ENCODE measurements at places on chromosomes 2 and 18. TPM values are rescaled to one million over a fixed set of nuclear protein-coding genes. Genes with fewer than 3 reads are reported as not detected.
A peak's percentile ranks its signal among the peaks of the same experiment; 100 is the strongest.

GRCh38 chr18:9673296-9674251 lies 34.5 kb upstream of the RAB31 start:
- no peak overlapping the region for H3K27ac ChIP-seq
- no peaks in the 10 kb centered on the region for H3K36me3 ChIP-seq
- peak; percentile 76 for DNase-seq
- H3K4me3 ChIP-seq = no peak overlapping the region

CD8B gene
- total RNA-seq = not detected

GRCh38 chr2:169542433-169542832 lies 31.2 kb downstream of the FASTKD1 start:
- no peaks in the 10 kb centered on the region for H3K4me1 ChIP-seq
- H3K36me3 ChIP-seq = peaks cover 4% of the 10 kb centered on the region
- H3K4me3 ChIP-seq = no peak overlapping the region
- DNase-seq = no peak
- H3K27me3 ChIP-seq = no peaks in the 10 kb centered on the region
- H3K27ac ChIP-seq = no peak overlapping the region

- no peaks in the 10 kb centered on the region for H3K27me3 ChIP-seq
- H3K4me3 ChIP-seq = no peak overlapping the region
- DNase-seq = peak; percentile 83
- H3K4me1 ChIP-seq = peaks cover 79% of the 10 kb centered on the region
Observed at GRCh38 chr2:68423966-68424650, 43.0 kb downstream of the FBXO48 start.

- no peak overlapping the region for H3K27ac ChIP-seq
- DNase-seq = no peak
- H3K4me1 ChIP-seq = no peaks in the 10 kb centered on the region
- H3K36me3 ChIP-seq = no peaks in the 10 kb centered on the region
- H3K4me3 ChIP-seq = no peak overlapping the region
Observed at GRCh38 chr2:9574331-9574730, 18.7 kb upstream of the ADAM17 start.

DNA sequence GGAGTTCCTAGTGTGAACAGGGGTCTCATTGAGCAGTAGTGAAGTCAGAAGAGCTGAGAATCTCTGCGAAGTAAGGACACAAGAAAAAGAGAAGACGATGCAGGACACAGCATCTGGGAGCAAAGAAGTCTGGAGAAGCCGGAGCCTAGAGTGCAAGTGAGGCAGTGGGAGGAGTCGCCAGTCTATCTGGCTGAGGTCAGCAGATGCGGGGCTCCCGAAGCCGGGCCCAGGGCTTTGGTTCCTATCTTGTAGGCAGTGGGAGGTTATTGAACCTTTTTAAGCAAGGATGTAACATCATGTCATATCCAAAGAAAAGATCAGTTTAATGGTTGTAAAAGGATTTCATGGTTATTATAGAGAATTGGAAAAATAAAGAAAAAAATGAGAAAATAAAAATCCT lies 90.8 kb upstream of the KCTD1 start:
- DNase-seq = no peak
- no peak overlapping the region for H3K27ac ChIP-seq
- no peaks in the 10 kb centered on the region for H3K36me3 ChIP-seq

UGT1A3 gene
- total RNA-seq = not detected

DNA sequence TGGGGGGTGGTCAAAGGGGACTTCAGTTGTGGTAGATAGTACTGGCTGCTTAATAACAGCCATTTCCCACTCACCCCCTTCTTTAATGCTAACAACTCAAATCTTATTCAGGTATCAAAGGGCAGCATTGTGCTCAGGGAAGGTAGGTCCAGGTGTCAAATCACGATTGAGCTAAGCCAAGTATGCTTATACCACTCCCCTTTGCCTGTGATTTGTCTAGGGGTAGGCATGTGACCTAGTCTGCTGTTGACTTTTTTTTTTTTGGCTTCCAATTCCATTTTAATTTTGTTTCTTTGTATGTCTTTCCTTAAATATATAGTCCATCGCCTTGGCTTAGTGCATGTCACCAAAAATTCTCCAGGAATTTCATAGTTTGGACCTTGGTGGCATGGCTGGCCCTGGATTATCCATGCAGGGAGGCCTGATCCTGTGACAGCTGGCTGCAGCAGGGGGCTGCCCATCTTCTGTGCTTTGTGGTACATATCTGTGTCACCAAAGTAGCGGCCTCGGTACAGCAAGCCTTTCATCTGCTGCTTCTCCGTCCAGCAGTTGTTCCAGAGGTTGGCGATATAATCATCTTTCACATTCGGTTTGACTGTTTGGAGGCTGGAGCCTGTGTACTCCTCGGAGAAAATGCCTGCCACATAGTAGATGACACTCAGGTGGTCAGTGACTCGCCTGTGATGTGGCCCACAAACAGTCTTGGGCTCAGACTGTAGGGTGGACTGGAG lies 68.1 kb upstream of the SPRED2 start:
- H3K27me3 ChIP-seq = peaks cover 12% of the 10 kb centered on the region
- DNase-seq = no peak
- no peaks in the 10 kb centered on the region for H3K36me3 ChIP-seq
- no peak overlapping the region for H3K4me3 ChIP-seq

LBH gene
- total RNA-seq = 7.1 TPM

DNA sequence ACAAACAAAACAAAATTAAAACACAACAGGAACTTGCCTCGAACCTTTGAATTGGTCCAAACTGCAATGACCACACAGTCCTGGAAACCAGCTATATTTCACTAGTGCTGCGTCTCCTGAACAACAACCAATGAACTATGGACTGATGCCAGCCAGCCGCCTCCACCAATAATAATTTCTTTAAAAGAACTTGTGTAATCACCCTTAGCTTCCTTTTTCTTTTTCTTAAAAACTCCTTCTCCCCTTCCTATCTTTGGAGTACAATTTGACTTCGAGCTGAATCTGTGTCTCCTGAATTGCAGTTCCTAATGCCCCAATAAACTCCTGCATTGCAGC lies 1.6 kb upstream of the CXXC1 start:
- peaks cover 15% of the 10 kb centered on the region for H3K4me1 ChIP-seq
- no peak overlapping the region for H3K27ac ChIP-seq
- H3K36me3 ChIP-seq = 0 out of 2 replicates have a peak, but pooled peaks cover 6% of the 10 kb centered on the region

GRCh38 chr2:160110674-160111239 lies 48.3 kb upstream of the PLA2R1 start:
- H3K27me3 ChIP-seq = no peaks in the 10 kb centered on the region
- no peak for DNase-seq
- no peak overlapping the region for H3K27ac ChIP-seq
- H3K36me3 ChIP-seq = no peaks in the 10 kb centered on the region

PLB1 gene
- 0.11 TPM for total RNA-seq

KIF1A gene
- total RNA-seq = not detected

DNA sequence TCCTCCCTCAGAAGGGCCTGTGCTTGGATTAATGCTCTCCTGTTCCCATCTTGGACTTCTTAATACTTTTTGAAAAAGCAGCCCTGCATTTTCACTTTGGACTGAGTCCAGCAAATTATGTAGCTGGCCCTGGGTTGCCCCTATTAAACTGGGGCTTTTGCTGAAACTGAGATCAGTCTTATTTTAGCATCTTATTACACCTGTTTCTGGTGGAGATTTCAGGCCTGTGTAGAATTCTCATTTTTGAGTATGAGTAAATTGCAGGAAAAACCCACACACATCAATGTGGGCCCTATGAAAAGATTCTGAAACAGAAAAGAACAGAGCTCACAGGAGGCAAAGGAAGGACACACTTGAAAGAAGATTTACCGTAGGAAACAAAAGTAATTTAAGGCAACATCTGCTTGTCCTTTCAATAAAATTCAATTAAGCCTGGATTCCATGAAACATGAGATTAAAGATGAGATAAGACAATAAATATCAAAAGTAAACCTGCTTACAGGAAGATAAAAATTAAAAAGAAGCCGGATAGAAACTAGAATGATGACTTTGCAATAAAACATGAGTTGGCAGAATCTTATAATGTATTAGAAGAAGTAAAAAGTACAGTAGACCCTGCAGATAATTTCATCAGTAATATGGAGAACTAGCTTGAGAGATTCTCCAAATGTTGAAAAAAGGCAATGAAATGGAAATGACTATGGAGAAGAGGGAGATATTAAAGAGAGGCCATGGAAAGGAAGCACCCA lies 90.7 kb upstream of the GCFC2 start:
- no peak for DNase-seq
- H3K4me3 ChIP-seq = no peak overlapping the region
- peaks cover 6% of the 10 kb centered on the region for H3K4me1 ChIP-seq
- no peaks in the 10 kb centered on the region for H3K27me3 ChIP-seq
- H3K36me3 ChIP-seq = no peaks in the 10 kb centered on the region

DNA sequence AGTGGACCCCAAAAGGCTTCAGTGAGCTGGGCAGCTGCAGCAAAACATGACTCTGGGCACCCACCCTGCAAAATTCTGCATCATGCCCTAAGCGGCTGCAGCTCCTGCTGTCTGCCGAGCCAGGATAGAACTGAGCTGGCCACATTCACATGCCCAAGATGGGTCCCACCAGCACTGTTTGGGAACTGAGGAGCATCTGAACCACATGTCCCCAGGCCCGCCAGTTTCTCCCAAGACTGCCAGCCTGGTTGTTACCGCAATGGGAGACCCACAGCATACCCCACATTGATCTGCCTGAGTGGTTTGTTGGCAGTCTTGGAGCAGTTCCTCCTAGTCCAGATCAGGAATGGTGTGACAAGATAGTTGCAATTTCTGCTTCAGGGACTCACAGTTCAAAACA lies 946.8 kb downstream of the CPS1 start:
- no peaks in the 10 kb centered on the region for H3K36me3 ChIP-seq
- H3K27me3 ChIP-seq = no peaks in the 10 kb centered on the region
- no peak overlapping the region for H3K27ac ChIP-seq

- no peaks in the 10 kb centered on the region for H3K27me3 ChIP-seq
- H3K27ac ChIP-seq = no peak overlapping the region
- H3K4me1 ChIP-seq = no peaks in the 10 kb centered on the region
- DNase-seq = no peak
- no peak overlapping the region for H3K4me3 ChIP-seq
- H3K36me3 ChIP-seq = no peaks in the 10 kb centered on the region
Observed at GRCh38 chr18:7436166-7436565, 130.9 kb upstream of the PTPRM start.

DNA sequence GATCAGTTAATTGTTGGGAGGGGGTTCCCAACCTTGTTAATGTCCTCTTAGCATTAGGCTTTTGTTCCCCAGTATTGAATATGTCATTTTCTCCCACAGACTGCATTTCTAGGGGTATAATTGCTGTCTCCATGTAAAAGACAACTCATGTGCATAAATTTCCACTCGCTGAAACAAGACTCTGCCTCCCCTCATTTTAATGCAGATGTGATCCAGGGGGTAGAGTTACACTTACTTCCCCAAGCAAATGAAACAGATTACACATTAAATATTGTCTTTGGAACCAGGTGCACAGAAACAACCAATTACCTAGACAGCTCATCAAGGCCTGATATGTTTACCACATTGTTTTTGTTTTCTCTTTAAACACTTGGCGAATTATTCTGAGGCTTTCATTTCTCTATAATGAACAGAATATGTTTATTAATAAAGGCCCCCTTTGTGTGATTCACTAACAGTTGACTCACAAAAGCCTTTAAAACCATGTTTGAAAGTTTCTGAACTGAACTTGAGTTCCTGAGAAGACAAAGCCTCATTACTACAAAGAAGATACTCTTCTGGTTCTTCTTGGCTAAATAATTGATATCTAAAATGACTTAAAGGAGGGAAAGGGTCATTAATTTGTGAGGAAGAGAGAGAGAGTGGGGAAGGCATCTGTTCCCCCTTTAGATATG lies 15.0 kb upstream of the ACVR1 start:
- no peaks in the 10 kb centered on the region for H3K36me3 ChIP-seq
- no peak overlapping the region for H3K4me3 ChIP-seq
- no peaks in the 10 kb centered on the region for H3K27me3 ChIP-seq

GRCh38 chr2:236654496-236654895 lies 84.9 kb downstream of the ACKR3 start:
- no peaks in the 10 kb centered on the region for H3K4me1 ChIP-seq
- H3K27ac ChIP-seq = no peak overlapping the region
- no peaks in the 10 kb centered on the region for H3K36me3 ChIP-seq
- H3K27me3 ChIP-seq = no peaks in the 10 kb centered on the region
- DNase-seq = no peak

- no peak overlapping the region for H3K4me3 ChIP-seq
- no peaks in the 10 kb centered on the region for H3K36me3 ChIP-seq
- no peak overlapping the region for H3K27ac ChIP-seq
- no peak for DNase-seq
- no peaks in the 10 kb centered on the region for H3K27me3 ChIP-seq
Observed at GRCh38 chr2:194380011-194380410, 1277.0 kb upstream of the SLC39A10 start.

GRCh38 chr2:102367331-102367971 lies 11.9 kb downstream of the IL18R1 start:
- no peak overlapping the region for H3K27ac ChIP-seq
- no peaks in the 10 kb centered on the region for H3K4me1 ChIP-seq
- H3K4me3 ChIP-seq = no peak overlapping the region
- DNase-seq = no peak

DNA sequence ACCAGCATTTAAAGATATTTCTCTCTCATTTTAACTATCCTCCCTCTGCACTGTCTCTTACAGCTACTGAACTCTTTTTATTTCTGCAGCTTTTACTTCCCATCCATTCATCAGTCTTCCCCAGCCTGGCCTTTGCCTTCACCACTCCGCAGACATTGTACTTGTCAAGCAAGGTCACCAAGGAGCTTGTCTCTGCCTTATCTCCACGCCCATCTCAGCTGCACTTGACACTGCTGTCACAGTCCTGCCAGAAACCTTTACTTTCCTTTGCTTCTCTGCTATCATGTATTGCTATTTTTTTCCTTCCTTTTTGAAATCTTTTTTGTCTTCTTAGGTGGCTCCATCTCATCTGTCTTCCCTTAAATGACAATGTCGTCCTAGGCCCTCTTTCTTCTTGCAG lies 147.0 kb downstream of the VWC2L start:
- no peaks in the 10 kb centered on the region for H3K36me3 ChIP-seq
- H3K4me1 ChIP-seq = no peaks in the 10 kb centered on the region
- H3K4me3 ChIP-seq = no peak overlapping the region
- H3K27me3 ChIP-seq = no peaks in the 10 kb centered on the region
- no peak overlapping the region for H3K27ac ChIP-seq

GRCh38 chr2:30393510-30393909 lies 53.5 kb upstream of the LCLAT1 start:
- H3K4me1 ChIP-seq = 0 out of 2 replicates have a peak, but pooled peaks cover 3% of the 10 kb centered on the region
- DNase-seq = no peak
- H3K27me3 ChIP-seq = no peaks in the 10 kb centered on the region
- no peak overlapping the region for H3K4me3 ChIP-seq
- H3K36me3 ChIP-seq = no peaks in the 10 kb centered on the region

DNA sequence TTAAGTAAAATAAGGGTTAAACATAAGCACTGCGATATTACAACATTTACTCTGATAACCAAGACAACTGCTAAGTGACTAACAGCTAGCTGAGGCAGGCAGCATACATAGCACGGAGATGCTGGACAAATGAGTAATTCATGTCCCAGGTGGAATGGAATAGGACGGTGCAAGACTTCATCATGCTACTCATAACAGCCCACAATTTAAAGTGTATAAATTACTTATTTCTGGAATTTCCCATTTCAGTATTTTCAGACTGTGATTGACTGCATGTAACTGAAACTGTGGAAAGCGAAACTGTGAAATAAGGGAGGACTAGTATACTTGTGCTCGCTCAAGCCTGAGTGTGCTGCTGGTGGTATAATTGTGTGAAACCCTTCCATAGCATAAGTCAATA lies 12.9 kb downstream of the IER3IP1 start:
- peaks cover 25% of the 10 kb centered on the region for H3K4me1 ChIP-seq
- no peak overlapping the region for H3K4me3 ChIP-seq
- no peaks in the 10 kb centered on the region for H3K27me3 ChIP-seq
- H3K27ac ChIP-seq = no peak overlapping the region
- no peak for DNase-seq
